ENCODE measurements at places on chromosomes 1 and 21.

DNA sequence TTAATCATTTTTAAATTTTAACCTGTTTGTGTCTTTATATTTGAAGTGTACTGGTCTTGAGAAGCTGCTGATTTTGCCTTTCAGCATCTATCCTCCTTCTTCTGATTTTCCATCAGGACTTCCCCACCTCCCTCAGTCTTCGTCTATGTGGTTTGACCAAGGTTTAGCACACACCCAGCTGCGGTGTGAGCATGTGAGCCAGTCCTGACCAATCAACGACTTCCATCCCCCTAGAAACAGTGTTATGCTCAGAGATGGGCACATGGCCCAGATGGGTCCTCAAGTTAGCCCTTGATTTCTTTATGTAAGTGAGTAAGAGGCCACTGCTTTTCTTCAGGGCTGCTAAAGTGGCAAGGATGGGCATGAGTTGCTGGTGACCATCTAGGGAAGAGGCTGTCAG lies 190.8 kb downstream of the MATN1 start:
- no peak for DNase-seq

GRCh38 chr21:41754479-41754891 lies 12.4 kb downstream of the RIPK4 start:
- DNase-seq = no peak

GRCh38 chr1:211548321-211549091 lies 30.5 kb downstream of the SLC30A1 start:
- DNase-seq = no peak

GRCh38 chr1:77605246-77606026 lies 77.0 kb downstream of the ZZZ3 start:
- peak; percentile 73 for DNase-seq

DNA sequence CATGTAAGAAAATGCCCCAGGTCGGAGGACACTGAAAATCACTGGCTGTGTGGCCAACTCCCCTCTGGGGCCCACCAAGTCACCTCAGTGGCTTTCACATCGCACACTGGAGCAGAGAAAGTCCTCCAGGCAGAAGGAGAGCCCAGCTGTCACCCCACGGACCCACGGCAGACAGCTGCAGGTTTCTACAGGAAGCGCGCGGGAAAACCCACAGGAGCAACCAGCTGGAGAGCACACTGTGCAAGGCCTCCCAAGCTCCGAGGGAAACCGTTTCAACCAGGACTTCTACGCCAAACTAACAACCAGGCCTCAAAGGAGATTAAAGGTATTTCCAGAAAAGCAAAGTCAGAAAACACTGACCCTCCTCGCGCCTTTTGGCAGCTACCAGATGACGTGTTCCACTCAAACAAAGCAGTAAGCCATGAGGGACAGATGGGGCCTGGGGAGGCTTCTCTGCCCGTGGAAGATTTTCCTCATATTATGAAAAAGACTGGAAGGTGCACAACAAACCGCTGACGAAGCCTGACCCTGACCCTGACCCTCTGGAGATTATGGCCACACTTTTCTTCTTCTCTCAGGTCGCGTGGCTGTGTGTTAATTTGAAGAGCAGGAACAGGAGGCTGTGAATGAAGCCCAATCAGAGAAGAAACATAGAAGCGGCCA lies 21.0 kb downstream of the WDR4 start:
- DNase-seq = no peak

DNA sequence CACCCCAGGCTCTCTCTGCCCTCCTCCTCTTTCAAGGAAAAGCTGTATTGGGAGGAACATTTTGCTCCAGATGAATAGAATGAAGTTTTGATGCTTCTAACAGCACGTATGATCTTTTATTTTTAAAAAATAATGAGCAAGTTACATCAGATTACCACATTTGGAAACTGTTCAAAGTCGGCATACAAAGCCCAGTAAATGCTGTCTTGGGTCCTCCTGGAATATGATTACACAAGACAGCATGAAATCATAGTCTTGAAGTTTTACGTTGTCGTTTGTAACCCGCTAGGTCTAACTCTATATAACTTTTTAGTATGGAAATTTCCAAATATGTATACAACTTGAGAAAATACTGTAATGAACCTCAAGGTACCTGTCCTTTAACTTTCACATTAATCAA lies 385.6 kb downstream of the HLX start:
- no peak for DNase-seq

DNA sequence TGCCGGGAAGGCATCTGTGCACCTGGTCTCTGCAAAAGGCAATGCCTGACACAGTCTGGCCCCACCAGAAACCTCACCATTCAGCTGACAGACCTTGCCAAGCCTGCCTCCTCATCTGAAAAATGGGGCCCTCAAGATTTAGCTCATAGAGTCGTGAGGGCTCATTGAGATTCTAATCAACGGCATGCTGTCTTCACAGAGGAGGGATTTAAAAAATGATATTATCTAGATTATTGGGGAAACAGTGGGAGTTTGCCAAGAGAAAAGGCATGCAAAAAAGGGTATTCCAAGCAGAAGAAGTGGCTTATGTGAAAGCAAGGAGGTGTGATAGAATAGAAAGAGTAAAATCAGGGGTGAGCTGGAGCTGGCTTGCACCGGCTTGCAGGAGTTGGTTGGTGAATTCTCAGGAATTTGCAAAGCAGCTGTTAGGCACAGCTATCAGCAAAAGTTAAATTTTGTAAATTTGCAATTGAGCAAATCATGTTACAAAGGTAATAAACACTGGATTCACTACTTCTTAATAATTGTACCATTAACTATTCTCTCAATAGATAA lies 91.7 kb upstream of the WNT4 start:
- no peak for DNase-seq

DNA sequence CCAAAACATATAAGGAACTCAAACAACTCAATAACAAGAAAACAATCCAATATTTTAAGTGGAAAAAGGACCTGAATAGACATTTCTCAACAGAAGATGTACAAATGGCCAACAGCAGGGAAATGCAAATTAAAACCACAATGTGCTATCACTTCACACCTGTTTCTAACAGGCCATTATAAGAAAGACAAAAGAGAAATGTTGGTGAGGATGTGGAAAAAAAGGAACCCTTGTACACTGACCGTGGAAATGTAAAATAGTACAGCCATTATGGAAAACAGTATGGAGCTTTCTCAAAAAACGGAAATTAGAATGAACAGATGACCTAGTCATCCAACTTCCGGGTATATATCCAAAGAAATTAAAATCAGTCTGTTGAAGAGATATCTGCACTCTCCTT lies 37.8 kb upstream of the CD2 start:
- DNase-seq = no peak

DNA sequence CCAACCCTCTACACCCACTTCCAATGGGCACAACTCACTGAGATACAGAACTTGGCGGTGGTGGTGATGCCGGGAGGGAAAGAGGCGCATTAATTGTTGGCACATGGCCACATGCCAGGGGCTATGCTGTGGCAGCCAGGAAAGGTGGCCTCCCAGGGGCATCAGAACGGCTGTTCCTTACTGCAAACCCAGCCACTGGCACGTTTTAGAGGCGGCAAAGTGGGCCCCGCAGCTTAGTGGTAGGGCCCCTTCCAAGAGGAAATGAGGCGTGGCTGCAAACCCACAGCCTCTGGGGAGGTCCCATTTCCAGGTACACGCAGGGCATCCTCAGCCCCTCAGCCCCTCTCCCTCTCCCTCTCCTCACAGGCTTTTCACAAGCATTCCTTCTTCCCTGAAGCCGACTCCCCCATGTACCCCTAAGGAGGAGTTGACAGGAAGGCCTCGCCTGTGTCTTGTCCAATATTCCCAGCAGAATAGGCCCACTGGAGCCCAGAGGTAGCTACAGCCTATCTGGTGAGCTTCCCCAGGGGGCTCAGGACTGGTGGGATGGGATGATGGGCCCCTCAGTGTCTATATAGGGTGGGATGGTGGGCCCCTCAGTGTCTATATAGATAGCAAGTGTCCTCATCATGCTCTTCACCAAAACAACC lies 166.2 kb downstream of the CLIC6 start:
- DNase-seq = no peak

DNA sequence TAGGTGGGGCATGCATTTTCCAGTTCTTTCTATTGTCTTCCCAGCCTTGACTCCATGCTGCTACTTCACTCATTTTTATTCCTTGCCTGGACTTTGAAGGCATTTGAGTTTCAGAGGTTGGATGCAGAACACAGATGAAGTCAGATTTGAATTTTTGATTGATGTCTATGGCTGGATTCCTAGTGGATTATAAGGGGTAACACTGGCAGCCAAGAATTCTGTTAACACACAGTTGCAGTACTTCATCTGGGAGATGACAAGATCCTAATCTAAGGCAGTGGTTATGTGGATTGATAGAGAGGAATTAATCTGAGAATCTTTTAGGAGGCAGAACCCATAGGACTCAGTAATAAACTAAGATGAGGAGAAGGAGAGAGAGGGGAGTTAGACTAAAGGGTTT lies 439.0 kb upstream of the USP24 start:
- no peak for DNase-seq

DNA sequence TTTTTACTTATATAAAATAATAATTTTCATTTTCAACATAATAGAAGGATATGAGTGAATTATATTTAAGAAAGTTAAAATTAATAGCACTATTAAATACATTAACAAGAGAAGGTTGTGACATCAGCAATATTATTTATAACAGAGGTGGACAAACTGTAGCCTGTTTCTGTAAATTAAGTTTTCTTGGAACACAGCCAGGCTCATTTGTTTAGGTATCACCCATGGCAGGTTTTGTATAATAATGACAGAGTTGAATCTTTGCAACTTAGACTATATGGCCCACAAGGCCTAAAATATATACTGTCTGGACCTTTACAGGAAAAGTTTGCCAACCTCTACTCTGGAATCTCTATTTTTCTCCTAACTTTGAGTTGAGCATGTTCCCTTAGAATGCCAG lies 42.8 kb upstream of the CACYBP start:
- DNase-seq = no peak

DNA sequence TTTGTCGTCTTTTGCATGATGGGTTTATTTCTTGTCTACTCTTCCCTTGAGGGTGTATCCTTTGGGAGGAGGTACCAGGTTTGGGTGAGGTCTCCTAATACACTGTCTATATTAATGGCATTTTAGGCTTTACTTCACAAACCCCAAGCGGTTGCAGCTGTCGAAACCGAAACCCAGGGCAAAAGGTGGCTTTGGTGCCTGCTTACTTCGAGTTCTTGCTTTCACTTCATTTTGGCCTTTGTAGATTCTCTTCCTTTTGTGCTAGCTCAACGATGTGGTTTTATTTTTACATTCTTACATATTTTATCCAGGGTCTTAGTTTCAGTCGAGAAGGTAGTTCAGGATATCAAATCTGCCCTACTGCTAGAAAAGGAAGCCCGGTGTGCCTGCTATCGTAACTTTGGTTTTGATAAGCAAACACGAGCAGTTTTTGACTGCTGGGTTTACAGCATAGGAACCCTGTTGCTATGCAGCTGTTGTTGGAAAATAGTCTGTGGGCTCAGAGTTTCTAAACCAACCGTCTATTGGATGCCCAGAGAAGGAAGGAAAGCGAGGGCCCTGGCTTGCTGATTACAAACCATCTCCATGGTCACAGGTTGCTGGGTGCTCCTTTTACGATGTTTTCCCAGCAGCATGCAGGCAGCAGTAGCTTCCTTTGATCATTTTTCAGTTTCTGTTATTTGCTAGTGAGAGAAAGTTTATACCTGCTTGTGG lies 9.8 kb upstream of the TSPAN2 start:
- DNase-seq = peak; percentile 64

DNA sequence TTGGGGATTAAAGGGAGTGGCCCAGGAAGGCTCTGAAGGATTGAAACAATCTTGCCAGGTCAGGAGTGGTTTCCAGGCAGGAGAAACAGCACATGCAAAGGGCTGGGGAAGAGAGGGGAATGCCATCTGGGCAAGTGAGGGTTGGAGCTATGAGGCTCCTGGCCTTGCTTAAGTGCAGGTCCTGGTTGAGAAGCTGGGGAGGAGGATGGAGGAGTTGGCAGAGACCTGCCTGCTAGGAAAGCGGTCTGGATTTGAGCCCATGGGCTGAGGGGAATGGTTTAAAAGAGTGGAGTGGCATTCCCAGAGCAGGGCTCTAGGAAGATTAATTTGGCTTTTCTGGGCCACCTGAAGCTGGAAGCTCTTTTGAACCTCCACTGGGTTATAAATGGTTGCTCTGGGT lies 9.2 kb downstream of the IGSF21 start:
- no peak for DNase-seq

Measured in EH (cell line).